ENCODE measurements at places on chromosomes 5 and 9.

DNA sequence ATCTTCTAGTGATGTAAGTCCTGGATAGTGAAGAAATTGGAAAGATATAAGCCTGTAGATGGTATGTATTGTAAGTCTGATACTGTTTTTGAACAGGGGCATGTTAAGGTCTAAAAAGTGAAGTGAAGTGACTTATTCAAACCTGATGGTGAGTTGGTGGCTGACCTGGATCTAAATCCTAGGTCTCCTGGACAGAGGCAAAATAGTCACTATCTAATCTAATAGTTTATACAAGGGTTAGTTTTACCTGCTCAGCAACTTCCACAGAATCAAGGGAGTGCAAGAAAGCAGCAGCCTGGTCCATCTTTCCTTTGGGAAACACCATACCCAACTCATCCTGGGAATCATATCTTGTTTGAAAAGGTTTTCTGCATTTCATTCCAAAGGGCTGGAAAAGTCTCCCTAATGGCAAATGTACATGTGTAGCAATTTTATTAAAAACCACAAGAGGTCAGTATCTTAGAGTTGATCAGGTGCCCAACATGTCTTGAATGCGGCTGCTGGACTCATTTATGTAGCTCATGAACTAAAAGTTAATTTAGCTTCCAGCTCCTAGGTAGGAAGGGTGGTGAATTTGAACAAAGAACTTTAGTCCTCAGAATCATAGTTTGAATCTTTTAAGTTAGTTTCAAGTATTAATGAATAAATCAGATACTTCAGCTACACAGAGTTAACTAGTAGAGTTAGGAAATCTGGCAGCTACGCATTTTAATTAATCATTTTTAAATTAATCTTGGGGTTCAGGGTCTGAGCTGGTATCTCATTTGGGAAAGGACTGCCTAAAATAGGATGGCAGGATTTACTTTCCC, 26.0 kb downstream of the SKP2 start:
- DNase-seq, result no peak

DNA sequence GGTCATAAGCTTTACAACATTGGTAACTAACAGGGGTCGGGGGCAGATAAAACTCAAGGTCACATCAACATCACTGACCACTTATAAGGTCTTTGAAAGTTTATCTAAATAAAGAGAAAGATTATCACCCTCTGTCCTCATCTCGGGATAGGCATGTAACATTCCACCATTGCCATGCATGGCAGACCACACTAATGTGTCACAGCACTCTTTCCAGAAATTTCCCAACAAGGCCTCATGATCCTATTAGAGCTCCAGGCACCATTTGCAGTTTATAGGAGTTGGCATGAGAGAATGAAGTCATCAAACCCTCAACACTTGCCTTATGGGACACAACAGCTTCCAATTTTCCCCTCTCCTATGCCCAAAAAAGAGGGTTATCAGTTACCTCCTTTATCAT, 31.9 kb upstream of the ZNF622 start:
- no peak for DNase-seq

- DNase-seq, result no peak
Observed at GRCh38 chr5:180213256-180213600, 4.2 kb upstream of the RASGEF1C start.

DNA sequence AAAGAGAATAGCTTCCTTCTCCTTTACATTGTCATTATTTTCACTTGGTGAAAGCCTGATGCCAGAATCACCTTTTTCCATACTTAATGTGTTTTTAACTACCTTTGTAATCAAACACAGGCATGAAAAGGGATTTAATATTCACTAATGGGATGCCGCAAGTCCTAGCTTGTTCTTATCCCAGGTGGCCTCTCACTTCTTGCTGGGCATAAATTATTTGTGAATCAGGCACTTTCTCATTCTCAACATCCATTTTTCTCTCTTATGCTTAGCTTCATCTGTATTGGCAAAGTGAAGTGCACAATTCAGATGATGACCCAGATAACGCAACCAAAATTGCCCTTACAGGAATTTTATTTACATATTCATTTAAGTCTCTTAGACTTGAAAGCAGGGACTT, 10.9 kb downstream of the ACTL7B start:
- DNase-seq, result no peak

GRCh38 chr5:16616536-16617273, at the start of gene RETREG1:
Gene RETREG1 (minus strand): TSS chr5:16616997. CDS start chr5:16616971, 26 bp downstream.
- DNase-seq, result peak; percentile 85

- no peak for DNase-seq
Observed at GRCh38 chr9:126631254-126631653, 17.5 kb downstream of the LMX1B start.

GRCh38 chr5:8196061-8196460, 327.1 kb downstream of the MTRR start:
- no peak for DNase-seq

GRCh38 chr9:114738581-114739316, 56.8 kb upstream of the TEX48 start:
- DNase-seq, result peak; percentile 63

DNA sequence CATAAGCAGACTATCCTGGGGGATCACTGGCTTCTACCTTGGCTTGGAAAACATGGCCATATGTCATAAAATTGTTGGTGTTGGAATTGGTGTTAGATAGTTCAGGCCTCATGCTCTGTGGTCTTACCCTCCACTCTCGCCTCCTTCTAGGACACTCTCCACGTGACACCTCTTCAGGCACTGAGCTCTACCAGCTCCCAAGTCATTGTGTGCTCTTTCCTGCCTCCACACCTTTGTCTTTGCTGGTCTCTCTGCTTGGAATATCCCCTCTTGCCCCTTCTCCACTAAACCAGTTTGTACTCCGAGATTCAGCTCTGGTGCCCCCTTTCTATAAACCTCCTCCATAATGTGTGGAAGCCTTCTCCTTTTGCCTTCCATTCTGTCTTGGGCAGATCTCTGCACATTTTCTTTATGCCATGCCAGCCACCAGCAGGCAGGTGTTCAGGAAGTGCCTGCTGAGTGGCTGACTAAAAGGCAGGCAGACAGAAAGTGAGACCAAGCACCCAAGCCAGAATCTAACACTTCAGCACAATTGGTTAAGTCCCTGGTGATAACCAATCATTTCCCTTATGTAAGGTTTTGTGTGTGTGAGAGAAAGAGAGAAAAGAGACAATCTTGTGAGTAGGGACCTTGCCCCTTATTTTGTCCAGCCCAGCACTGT, 37.7 kb downstream of the SAR1B start:
- no peak for DNase-seq

GRCh38 chr5:88897748-88898147, 14.8 kb upstream of the MEF2C start:
- DNase-seq, result no peak

DNA sequence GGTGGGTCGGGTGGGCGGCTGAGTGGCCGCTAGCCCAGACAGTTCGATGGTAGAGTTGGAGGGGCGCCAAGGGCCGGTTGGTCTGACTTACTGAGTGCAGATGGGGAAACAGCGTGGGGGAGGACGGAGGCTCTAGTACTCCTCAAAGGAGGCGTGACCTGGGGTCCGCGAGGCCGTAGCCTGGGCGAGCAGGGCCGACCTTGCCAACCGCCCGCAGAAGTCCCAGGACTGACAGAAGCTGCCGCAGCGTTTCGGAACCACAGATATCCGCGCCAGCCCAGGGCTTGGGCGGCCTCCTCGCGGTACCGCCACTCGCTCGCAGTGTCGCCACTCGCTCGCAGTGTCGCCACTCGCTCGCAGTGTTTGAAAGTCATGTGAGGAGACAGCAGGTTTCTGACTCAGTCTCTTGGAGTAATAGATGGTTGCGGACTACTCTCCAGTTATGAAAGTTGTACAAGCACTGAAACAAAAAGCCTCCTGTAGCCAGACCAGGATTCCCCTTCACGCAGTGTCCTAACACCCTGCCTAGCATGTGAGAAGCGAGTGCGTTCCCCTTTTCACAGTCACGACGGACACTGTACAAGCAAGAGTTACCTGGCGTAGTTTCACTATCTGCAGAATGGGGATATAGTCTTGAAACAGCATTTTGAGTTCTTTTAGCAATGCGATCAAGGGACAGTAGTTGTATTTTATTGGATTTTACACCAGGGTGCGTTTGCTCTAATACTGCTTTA, 674 bp downstream of the TMEM38B start:
- peak; percentile 33 for DNase-seq

DNA sequence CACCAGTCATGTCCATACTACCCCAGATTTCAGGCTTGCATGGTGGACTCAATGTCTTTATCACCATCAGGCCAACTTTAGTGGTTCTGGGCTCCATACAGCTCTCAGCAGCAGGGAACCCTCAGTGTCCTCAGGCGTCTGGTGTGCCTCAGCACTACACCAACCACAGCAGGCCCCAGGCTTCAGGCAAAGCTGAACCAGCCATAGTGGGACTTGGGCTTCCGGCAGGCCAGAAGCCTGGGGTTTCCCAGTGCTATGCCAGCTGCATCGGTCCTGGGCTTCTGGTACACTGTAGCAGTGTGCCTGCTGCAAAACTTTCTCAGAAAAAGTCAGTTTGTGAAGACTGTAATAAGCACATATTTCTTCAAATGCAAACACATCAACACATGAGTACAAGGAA, 11.0 kb upstream of the ZDHHC21 start:
- no peak for DNase-seq

- no peak for DNase-seq
Observed at GRCh38 chr9:132162764-132163456, 1.1 kb downstream of the NTNG2 start.

- no peak for DNase-seq
Observed at GRCh38 chr5:75885321-75885720, 168.1 kb upstream of the POC5 start.

DNA sequence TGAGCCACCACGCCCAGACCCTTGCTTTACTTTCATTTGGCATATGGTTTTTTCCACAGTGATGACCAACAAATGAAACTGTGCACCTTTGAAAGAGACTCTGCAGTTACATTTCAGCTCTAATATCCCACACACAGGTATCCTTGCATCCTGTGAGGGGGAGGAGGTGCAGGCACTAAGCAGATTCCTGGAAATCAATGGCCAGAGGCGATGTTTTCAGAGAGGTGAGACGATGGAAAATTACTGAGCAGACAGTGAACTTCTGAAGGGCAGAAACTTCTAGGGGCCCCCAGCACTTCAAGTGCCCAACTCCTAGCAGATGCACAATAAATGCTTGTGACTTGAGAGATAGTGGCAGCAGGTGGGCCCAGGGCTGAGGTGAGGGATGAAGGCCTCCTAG, 29.8 kb upstream of the GNE start:
- DNase-seq, result no peak

DNA sequence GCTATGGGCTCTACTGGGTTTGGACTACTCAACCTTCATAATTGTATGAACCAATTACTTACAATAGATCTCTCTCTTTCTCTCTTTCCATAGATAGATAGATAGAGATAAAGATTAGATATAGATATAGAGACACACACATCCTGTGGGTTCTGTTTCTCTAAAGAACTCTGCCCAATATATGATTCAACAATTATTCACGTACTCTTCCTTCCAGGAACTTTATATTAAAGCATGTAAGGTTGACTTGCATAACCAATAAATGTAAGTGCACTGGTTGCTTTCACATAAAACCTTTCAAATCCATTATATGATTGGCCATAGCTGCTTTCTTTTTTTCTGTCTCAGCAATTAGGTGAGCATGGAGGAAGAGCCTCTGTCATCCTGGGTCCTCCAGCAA, 46.7 kb upstream of the CDH18 start:
- DNase-seq, result no peak

DNA sequence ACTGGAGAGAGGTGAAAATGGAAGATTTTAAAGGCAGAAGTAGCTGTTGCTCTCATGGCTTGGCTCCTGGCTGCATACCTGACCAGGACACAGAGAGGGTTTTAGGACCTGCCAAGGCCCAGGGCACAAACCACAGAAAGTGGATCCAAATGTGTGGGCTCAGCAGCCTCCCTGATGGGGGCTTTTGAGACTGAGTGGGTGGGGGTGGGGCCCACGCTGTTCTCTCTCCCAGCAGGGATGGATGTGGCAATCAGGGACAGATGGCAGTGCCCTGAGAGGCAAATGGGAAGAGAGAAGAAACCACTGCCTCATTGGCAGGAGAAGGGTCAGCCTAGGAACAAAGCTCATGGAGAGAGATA, 34.9 kb upstream of the TIFAB start:
- DNase-seq, result no peak

DNA sequence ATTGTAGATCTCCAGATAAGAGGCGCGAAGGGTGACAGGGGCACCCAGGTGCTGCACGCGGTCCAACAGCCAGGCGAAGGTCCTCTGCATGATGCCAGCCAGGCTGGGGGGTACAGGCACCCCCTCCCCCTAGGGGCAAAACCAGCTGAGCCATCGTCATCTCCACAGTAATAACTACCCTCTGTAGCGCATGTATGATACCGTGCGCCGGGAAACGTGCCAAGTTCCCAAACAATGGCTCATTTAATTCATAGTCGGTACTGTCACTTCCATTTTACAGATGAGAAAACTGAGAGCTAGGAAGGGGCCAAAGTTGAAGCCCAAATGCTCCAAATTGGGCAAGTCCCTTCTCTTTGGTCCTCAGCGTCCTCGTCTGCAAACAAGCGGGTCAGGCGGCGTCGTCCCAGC, 1.5 kb downstream of the KIF12 start:
- DNase-seq, result no peak

DNA sequence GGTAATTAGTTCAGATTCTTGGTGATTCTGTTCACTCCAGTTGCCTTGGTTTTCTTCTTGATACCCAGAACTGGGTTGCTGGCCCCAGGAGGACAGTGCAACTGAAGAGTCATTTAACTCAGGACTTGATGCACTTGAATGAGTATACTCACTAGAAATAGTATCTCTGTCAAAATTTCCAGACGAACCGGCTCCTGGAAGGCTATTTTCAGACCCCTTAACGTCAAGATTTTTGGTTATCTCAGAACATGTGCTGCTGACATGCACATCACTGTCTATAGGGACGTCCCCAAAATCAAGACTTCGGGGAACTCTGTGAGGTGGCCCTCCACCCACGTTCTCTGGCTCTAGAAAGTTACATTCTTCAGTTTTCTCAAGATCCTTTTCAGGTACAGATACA, 56.7 kb upstream of the PCA3 start:
- DNase-seq, result no peak

DNA sequence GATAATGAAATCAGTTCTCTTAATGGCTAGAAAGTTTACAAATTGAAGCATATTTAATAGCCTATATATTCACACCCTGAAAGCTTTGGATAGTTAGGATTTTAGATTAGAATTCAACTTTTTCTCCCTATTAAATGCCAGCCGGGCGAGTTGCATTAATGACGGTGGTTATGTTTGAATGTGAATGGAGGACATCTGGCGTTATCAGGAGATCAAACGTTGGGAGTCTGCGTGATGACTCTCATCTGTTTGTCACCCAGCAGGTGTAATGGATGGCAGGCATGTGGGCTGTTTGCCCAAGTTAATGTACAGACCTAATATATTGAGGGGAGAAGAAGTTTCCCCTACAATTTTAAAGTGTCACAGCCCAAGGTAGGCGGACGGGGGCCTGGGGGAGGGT, 1227.7 kb upstream of the WWC1 start:
- no peak for DNase-seq

GRCh38 chr9:94631599-94631998, 7.7 kb downstream of the FBP1 start:
- DNase-seq, result no peak

GRCh38 chr5:18305288-18305924, 671.1 kb downstream of the TAF11L14 start:
- DNase-seq, result no peak

- DNase-seq, result no peak
Observed at GRCh38 chr9:7433508-7434292, 365.9 kb downstream of the DMAC1 start.
